ENCODE measurements at places on chromosomes 4 and X.
A peak's percentile ranks its signal among the peaks of the same experiment; 100 is the strongest.

- DNase-seq, result no peak
Measured at GRCh38 chr4:27218013-27218412, 357.4 kb downstream of the STIM2 start.

DNA sequence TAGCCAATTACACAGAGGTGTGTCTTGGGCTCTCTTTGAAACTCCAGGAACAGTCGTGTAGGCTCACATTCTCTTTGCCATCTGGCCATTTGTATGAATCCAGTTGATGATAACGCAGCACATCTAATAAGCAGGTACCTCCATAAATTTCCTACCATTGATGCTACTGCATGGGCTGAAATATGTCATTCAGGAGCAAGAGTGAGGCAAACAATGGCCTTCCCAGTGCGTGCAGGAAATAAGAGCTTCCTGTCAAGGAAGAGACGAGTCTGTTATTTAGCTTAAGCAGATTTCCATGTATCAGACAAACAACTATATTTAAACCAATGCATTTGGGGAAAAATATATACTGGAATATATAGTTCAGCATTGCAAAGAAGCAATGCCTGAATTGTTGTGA lies 102.1 kb upstream of the MXRA5 start:
- no peak for DNase-seq

DNA sequence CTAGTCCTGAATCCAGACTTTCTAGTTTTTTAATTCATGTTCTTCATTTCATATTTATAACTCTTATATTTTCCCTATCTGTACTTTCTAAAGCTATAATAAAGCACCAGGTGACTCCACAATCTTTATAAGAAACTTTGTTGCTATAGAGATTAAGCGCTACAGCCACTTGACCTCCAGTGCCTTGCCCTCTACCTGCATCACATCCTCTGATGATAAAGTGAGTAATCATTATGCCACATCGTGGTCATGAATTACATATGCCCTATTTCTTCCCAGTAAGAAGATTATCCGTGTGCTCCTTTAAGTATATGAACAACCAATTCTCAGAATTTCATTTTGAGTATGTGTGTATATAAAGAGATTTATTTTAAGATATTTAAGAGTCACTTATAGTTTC lies 6.8 kb upstream of the DYNLT3 start:
- DNase-seq, result no peak

DNA sequence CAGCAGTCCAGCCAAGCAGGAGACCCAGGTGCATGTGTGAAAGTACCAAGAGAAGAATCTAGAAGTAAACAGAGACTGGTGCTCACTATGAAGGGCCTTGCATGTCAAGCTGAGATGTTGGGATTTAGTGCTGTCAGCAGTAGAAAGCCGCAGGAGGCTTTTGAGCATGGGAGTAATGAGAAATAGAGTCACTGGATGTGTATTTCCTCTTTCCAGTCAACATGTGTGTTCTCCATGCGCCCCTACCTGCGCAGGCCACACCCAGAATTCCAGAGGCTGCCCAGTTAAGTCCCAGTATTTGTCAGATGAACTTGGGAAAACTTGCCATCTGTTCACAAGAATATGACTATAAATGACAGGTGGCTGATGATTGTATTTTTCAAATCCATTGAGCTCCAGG lies 4.5 kb upstream of the MAMLD1 start:
- DNase-seq, result no peak

DNA sequence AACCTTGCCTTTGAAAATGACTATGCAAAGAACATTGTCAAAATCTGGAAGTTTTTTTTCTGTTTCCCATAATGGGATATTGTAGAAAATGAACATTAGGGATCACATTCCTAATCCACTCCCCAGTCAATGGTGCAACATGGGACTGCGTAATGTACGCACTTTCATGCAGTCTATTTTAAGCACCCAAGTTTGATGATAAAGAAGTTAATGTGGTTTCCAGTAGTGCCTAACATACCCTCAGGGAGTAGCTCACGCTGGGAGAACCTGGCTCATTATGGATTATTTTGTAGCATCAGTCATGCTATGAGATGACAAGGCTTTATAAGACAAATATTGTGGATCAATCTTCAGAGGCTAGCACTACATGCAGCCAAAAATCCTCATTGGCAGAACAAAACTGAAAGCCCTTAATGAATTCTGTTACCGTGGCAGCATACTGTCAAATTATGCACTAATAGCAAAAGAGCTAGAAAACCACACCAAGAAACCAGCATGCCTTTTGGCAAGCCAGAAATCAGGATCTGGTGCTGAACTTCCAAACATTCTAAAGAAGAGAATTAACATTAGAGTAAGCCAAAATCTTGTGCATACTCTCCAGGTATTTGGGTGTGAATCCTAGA lies 1392.8 kb upstream of the TENM3 start:
- DNase-seq, result no peak

DNA sequence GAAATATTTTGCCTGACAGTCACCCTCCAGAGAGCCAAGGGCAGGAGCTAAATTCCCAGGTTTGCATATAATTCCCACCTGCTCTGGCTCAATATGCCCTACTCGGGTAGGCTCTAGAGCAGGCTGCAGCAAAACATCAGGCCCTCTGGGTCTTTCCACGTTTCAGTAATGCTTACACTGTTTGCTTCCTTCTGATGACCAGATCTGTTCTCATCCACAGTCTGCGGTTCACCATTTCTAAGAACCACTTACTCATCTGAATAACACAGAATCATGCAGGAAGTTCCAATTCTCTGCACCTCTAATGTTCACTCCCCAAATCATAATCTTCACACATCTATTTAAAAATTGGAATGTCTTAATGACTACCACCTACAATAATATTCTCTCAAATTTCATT lies 141.4 kb downstream of the PPP3CA start:
- DNase-seq, result no peak

DNA sequence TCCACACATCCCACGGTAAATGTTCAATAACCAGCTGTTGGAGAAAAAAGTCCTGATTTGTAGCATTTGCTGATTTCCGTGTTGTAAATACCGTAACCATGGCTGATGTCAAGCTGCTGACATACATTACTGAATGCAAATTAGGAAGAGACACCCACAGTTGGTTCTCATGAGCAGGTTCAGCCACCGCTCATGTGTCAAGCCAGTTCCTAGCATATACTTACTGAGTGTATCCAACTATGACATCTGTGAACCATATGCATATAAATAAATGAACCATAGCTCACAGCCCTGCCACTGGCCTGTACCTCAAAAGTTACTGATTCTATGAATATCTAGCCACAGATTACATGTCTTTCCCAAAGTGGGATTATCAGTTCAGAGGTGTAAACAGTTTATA lies 29.5 kb downstream of the FHDC1 start:
- no peak for DNase-seq

DNA sequence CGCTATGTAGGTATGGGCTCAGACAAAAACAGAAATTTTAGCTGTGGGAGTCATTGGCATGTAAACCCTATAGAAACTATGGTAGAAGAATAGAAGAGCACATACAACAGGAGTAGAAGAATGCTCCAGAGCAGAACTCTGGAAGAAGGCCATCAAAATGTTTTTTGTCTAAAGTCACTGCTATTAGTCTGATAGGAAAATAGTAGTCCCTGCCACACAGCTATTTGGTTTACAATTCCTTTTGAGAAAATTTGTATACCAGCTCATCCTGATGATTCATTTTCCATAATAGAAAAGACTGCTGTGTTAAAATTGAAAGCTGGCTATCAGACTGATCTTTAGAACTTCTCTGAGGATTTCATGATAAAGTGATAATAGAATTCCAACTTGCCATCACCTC lies 32.8 kb upstream of the ADAD1 start:
- DNase-seq, result no peak

DNA sequence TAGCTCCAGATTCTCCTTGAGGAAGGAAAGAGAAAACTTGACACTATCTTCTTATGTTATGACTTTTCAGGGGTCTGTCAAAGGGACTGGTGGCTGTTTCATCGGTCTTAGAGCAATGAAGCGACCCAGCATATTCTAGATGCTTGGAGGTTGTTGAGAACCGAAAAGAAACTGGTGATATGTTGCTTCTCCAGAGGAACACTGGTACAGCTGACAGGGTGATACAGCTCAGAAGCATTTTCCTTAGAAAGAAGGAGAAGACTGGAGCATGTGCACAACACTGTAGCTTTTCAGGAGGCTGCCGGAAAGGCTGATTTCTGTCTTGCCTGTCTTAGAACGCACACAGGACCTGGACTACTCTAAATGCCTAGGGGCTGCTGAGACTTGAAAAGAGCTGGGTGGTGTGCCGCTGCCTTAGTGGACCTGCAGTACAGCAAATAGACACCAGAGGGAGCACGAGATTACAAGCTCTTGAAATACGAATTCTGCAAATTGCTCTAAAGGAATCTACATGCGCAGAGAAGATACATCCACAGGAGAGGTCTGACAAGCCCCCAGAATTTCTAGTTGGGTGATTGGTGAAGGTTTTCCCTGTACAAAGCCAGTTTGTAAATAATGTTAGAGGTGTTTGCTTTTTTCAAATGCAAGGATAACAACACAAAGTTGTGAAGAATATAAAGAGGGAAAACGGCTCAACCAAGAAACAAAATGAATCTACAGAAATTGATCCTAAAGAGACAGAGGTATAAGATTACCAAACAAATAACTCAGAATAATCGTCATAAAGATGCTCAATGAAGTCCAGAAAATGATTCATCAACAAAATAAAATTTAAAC lies 223.1 kb upstream of the DMD start:
- peak; percentile 2 for DNase-seq

DNA sequence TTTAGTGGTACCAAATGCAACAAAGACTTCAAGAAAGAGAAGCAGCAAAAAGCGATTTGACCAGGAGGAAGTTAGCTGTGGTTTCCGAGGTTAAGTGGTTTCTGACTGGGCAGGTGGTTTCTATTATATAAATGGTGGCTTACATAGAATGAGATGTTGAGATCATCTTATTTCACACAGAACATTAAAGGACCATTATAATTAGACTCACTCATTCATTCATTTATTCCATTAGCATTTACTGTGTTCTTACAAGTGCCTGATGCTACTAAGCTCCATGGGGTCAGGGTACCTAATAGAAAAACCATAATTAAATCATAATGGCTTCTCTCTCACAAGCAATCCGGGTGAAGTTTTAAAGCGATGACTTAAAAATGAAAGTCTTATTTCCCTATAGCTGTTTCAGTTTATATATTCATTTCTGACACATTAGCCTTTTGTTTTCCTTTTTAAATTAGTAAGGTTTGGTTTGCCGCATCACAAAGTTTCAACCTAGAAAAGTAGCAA lies 10.6 kb downstream of the TSPAN6 start:
- no peak for DNase-seq

DNA sequence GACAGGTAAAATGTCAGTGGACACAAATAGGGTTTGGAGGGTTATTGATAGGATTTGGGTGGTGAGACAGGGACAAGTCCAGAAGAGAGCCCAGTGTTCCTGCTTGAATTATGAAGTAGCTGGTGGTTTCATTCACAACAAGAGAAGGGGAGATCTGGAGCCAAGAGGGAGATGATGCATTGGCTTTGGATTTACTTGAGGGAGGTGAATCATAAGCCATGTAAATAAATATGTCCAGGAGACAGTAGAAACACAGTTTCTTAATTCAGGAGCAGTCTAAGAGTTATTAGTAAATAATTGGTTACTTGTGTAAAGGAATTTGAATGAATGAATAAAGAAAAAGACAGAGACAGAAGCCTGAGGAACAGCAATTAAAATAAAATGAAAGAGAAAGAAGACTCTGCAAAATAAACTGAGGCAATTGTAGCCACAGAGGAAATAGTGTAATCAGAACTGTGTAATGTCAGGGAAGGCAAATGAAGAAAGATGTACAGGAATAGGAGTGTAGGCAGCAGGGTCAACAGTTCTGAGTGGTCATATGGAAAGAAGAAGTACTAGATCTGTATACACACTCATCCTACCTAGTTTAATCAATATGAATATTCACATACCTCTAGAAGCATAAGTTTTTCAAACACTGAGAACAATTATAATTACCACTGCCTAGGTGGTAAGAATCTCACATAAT lies 50.2 kb upstream of the CXCL8 start:
- no peak for DNase-seq

DNA sequence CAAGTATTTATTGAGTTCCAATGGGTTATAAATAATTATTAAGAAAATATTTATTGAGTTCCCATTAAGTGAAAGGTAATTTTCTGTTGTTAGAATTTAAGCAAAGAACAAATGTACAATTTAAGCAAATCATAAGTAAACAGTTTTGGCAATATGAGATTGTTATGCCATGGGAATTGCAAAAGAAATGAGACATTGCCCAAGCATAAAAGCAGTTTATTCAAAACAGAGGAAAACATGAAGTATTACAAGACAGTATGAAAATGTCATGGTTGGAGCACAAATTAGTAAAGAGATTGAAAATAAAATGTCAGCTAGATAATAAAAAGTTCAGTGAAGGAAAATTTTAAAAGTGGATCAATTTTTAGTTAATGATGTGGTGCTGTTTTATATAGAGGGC lies 706.1 kb upstream of the EPHA5 start:
- no peak for DNase-seq

DNA sequence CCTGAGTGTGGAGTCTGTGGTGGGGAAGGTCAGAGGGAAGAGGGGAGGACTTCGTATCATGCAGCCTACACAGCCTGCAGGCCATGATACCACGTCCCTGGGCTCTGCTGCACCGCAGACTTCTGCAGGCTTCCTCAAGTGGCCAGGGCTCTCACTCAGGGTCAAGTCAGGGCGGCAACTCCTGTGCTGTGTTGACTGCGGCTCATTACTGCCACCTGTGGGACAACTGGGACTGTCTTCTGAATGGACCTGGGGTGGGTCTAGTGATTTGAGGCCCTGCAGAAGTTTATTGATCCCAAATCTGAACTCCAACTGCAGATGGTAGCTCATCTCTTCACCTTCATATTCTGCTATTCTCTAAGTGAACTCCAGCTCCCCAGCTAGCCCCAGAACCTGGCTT lies 167.1 kb downstream of the NSUN7 start:
- DNase-seq, result peak; percentile 12

- no peak for DNase-seq
Measured at GRCh38 chr4:76704133-76704881, 193.6 kb downstream of the SOWAHB start.

DNA sequence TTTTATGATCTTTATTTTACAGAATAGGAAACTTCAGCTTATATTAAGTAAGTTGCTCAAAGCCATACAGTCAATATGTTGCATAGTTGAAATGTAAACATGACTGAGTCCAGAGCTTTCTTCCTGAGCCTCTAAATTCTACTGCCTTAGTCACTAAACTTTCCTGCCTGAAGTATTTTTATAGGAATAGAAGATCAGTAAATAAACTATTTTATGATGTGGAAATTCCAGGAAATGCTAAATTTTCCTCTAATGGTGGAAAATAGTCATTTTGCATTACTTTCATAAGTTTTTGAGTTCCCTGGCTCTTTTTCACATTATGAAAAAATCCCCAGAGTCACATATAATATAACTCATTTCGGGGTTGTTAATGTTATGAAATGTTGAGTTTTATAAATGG lies 182.8 kb downstream of the BANK1 start:
- DNase-seq, result no peak

DNA sequence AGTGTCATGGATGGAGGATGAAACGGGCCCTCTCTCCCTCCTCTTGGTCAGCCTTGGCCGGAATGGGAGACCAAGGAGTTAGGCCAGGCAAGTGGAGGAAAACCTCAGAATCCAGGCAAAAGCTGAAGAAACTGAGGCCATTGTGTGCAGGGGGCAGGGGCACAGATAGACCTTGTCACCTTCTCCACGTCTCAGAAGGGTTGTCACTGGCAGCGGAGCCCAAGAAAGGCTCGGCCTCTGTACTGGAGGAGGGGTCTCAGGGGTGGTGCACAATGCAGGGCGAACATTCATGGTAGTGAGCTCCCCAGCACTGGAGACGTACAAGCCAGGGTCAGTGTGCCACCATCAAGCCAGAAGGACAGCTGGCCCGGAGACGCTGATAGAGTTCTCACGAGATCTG lies 139.5 kb downstream of the CPZ start:
- no peak for DNase-seq

GRCh38 chr4:92128676-92129075 lies 175.1 kb upstream of the GRID2 start:
- DNase-seq, result no peak
